ENCODE measurements at places on chromosomes 5 and 9.

GRCh38 chr5:99316484-99316883 is 387.7 kb upstream of the CHD1 start:
- DNase-seq = no peak

- DNase-seq = no peak
Observed at GRCh38 chr9:84251921-84252320, 88.6 kb downstream of the SLC28A3 start.

GRCh38 chr5:120446901-120447300 is 17.2 kb upstream of the PRR16 start:
- DNase-seq = no peak

- no peak for DNase-seq
Observed at GRCh38 chr9:114684036-114684435, 2.0 kb upstream of the TEX48 start.

DNA sequence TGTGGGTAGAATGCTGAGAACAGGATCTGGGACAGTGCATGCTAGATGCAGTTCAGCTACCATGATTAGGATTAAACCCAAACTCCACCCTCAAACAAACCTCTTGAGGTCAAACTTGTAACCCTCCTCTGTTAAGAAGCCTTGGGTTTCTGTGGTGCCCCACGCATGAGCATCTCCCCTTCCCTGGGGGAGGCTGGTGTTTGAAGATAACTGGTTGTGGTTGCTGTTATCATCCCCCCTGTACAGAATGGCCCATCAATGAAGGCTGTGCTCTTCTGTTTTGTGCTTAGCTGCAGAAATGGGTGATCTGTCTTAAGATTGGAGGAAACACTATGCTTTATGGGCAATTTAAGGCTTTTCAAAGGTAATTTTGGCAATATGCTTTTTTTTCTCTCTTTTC is 4.4 kb upstream of the DAB2IP start:
- no peak for DNase-seq

All from stimulated activated CD8-positive, alpha-beta memory T cell treated with anti-CD3 and anti-CD28 coated beads, Interleukin-4, amount 100 ng/mL, for 1 hour (primary cell).